Fibroblast of skin of right quadriceps (primary cell): ENCODE measurements at places on chromosomes 6 and 20.

- peak; percentile 15 for DNase-seq
Observed at GRCh38 chr20:35947907-35948306, 6.4 kb downstream of the SCAND1 start.

- DNase-seq = no peak
Observed at GRCh38 chr6:27260369-27260768, 12.9 kb downstream of the PRSS16 start.

- DNase-seq = no peak
Observed at GRCh38 chr20:5113615-5113986, 6.2 kb downstream of the PCNA start.

DNA sequence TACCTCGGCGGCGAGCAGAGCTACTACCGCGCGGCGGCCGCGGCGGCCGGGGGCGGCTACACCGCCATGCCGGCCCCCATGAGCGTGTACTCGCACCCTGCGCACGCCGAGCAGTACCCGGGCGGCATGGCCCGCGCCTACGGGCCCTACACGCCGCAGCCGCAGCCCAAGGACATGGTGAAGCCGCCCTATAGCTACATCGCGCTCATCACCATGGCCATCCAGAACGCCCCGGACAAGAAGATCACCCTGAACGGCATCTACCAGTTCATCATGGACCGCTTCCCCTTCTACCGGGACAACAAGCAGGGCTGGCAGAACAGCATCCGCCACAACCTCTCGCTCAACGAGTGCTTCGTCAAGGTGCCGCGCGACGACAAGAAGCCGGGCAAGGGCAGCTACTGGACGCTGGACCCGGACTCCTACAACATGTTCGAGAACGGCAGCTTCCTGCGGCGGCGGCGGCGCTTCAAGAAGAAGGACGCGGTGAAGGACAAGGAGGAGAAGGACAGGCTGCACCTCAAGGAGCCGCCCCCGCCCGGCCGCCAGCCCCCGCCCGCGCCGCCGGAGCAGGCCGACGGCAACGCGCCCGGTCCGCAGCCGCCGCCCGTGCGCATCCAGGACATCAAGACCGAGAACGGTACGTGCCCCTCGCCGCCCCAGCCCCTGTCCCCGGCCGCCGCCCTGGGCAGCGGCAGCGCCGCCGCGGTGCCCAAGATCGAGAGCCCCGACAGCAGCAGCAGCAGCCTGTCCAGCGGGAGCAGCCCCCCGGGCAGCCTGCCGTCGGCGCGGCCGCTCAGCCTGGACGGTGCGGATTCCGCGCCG, 994 bp downstream of the FOXC1 start:
- no peak for DNase-seq

DNA sequence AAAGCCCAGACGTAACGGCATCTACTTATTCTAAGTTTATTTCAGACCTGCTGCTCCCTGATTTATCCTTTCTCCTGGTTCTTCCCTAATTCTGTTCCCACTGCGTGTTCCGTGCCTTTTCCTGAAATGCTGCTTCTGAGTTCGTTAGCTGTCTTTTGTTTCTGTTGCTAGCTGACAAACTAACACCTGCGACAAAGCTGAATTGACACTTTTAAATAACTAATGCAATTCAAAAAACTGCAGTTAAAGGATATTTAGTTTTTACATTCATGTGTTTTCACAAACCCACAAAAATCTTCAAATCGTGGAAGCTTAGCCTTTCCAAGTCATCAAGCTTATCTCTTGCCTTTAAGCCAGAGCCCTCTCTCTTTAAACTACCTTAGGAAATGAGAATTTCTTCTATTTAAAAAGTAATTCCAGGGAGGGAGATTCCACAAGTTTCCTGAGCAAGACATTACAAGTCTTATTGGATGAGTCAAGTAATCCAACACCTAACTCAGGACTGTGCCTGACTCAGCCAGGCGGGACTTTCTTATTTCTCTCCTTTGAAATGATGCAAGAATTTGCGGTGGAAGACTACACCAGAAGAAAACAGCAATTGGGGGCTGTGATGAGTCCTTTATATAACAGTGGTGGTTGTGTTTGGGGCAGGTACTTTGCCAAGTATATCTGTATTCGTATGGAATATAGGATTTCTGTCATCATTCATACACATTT, 6.3 kb downstream of the ADTRP start:
- DNase-seq = peak; percentile 97

- DNase-seq = no peak
Observed at GRCh38 chr6:163671355-163671754, 256.8 kb downstream of the QKI start.

DNA sequence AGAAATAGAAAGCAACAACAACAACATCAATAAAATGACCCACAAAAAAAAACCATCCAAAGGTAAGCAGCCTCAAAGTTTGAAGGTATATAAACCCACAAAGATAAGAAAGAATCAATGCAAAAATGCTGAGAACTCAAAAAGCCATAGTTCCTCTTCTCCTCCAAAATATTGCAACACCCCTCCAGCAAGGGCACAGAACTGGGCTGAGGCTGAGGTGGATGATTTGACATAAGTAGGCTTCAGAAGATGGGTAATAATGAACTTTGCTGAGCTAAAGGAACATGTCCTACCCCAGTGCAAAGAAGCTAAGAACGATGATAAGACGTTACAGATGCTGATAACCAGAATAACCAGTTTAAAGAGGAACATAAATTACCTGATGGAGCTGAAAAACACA, 188.8 kb upstream of the BTBD3 start:
- DNase-seq = no peak

- no peak for DNase-seq
Observed at GRCh38 chr6:20704325-20705025, 170.2 kb downstream of the CDKAL1 start.

DNA sequence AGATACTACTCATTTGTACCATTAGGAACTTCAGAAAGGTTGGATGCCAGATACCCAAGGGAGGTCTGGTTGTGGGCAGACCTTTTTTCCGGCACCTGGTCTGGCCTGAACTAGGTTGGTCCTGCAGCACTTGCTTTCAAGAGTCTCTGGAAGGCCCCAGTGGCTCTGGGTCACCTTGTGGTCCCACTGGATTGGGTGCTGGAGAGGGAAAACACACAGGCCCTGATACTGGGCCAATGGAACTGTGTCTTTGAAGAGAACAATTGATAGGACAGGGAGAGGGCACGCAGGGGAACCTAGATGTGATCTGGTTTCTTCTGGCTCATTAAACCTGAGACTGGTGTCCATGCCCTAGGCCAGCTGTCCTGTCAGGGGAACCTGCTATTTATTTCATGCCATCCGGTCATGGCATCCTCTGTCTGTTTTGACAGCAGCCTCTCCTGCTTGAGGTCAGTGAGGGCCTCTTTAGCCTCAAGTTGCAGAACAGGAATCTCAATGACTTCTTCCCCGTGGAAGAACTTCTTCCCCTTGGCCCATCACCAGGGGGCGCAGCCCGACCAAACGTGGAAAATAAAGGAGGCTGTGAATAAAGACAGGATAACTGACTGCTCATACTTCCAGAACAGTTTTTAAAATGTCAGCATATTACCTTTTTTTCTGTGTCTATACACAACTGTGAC, 25.0 kb downstream of the TAF8 start:
- peak; percentile 63 for DNase-seq

- DNase-seq = peak; percentile 17
Observed at GRCh38 chr20:31695849-31696804, 26.5 kb downstream of the BCL2L1 start.

GRCh38 chr6:158729906-158730540, 80.2 kb downstream of the SYTL3 start:
- DNase-seq = no peak
